ENCODE measurements at places on chromosomes 1 and 21.

GRCh38 chr1:10302416-10302815 lies 92.0 kb downstream of the KIF1B start:
- DNase-seq = no peak

DNA sequence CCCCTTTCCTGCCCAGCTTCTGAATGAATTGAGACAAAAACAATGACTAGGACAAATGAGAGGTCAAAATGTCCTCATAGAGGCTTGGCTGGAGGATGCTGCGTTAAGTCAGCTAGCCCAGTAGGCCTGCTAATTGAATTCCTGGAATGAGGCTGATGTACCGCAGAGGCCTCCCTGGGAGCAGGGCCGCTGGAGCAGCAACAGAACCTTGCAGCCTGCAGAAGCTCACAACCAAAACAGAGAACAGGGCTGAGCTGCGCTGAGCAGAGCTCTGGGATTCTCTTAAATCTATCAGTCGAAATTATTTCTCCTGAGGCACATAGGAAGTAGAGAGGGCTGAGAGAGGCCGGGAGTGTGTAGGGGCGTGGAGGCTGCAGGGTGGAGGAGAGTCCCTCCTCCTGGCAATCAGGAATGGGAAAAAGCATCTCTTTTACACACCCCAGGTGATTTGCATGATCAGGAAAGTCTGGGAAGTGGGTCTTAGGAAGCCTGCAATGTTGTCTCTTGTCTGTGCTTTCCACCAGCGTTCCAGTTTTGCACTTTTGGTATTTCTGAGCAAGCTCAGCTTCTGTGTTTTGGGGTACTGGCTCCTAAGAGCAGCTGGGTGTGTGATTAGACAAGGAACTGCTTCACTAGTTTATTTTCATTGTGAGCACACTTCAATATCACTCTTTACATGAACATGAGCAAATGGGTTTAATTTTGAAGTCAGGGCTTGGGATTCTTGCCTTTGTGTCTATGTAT lies 66.5 kb downstream of the RYR2 start:
- no peak for DNase-seq

GRCh38 chr1:115547696-115548095 lies 94.1 kb upstream of the VANGL1 start:
- DNase-seq = no peak

GRCh38 chr1:167121375-167122120 lies 27.7 kb downstream of the STYXL2 start:
- DNase-seq = no peak

DNA sequence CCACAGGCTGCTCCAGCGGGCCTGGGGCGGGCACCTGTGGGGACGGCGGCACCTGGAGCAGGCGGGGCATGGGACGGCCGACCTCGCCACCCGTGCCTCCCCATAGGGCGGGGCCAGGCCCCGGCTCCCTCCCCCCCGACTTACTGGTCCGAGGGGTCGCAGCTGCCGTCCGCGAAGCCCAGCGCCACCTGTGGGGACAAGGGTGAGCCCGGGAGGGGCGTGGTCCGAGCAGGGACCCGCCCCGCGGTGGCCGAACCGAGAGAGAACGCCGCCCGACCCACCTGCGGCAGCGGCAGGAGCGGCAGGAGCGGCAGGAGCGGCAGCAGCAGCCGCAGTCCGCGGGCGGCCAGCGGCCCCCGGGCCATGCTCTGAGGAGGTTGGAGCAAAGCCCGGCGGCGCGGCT lies at the start of gene TMEM52:
Gene TMEM52, minus strand, starts transcription at position 379 of the 403 bp plus-strand sequence. Its CDS starts 14 bp downstream, at position 365.
- DNase-seq = no peak

DNA sequence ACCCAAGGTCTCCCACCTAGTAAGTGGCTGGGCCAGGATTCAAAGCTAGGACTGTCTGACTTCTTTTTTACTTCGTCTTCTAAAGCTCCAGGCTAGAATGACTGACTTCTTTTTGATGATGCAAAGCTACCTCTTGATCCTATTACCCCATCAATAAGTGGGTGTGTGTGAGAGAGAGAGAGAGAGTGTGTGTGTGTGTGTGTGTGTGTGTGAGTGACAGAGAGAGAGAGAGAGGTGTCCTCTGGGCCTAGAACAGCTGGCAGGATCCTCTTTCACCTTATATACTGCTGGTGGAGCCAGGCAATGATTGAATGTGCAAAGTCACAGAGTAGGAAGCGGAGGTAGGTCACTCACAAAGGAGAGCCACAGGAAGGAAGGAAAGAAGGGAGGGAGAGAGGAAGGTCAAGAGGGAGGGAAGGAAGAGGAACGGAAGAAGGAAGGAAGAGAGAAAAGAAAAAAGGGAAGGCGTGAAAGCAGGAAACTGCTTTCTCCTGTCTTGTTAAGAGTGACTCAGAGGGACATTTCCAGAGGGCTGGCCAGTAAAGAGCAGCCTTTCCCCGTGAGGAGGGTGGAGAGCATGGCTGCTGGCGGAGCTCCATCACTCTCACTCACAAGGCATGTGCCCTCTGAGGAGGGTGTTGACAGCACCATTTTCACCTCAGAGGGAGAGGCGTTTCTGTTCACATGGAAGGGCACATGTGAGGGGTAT lies 68.9 kb downstream of the CDC7 start:
- no peak for DNase-seq

- peak; percentile 56 for DNase-seq
These were observed 626 bp downstream of the CXADR start for GRCh38 chr21:17513214-17514123.

- DNase-seq = peak; percentile 76
These were observed 686 bp upstream of the ZNF281 start for GRCh38 chr1:200410566-200410878.

DNA sequence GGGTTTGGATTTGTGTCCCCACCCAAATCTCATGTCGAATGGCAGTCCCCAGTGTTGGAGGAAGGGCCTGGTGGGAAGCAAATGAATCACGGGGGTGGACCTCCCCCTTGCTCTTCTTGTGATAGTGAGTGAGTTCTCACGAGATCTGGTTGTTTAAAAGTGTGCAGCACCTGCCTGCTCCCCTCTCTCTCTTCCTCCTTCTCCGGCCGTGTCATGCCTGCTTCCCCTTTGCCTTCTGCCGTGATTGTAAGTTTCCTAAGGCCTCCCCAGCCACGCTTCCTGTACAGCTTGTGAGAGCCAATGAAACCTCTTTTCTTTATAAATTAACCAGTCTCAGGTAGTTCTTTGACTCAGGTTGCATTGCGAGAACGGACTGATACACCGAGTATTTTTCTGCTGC lies 15.9 kb downstream of the CLDN14 start:
- no peak for DNase-seq

GRCh38 chr1:22426781-22427180 lies 24.9 kb upstream of the ZBTB40 start:
- DNase-seq = no peak

DNA sequence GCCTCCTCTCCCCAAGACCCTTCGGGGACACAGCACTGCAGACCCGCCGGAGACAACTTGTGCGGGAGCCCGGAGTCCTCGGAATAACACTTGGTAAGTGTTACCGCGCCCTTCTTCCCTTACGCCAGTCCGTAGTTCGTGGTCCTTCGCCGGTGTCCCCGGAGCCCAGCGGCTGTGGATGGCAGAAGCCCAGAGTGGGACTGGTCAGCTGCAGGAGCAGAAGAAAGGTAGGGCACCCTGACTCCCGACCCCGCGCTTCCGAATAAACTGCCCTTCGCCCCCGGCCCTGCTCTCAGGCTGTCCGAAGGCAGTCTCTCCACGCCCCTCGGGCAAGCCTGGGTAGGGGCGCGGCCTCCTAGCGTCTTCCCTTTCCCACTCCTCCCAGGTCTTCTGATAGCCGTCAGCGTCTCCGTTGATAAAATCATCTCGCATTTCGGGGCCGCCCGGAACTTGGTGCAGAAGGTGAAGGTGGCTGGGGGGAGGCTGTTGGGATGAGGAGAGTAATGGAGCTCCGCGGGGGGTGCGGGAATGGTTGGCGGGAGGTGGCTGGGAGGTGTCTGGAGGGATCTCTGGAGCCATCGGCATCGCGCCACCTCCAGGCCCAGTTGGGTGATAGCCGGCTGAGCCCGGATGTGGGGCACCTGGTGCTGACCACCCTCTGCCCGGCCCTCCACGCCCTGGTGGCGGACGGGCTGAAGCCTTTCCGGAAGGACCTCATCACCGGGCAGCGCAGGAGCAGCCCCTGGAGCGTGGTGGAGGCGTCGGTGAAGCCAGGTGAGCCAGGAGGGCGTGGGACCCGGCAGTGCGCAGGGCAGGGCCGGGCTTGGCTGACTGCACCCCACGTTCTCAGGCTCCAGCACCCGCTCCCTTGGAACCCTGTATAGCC lies 4.3 kb downstream of the RUSC1 start:
- peak; percentile 49 for DNase-seq

GRCh38 chr1:63122079-63122478 lies 200.3 kb upstream of the FOXD3 start:
- DNase-seq = peak; percentile 37
